Stimulated activated CD8-positive, alpha-beta memory T cell treated with anti-CD3 and anti-CD28 coated beads, Interleukin-2, amount 100 ng/mL, for 48 hours (primary cell): ENCODE measurements at places on chromosomes 6 and 20.
A peak's percentile ranks its signal among the peaks of the same experiment; 100 is the strongest.

DNA sequence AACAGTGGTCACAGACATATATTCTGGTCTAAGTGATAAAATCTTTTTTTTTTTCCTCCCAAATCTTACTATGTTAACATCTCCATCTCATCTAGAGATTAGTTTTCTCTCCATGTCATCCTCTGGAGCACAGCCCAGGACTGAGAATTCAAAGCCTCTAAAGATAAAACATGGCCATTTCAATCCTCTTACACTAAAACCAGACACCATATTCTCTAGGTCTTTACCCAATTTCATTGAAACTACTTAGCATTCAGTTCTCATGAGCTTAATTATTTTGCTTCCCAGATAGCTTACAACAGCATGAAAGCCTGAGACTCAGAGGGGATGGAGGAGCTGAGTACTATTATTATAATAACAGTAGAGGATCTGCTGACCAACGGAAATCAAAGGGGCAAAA lies 92.7 kb downstream of the FARS2 start:
- no peak for DNase-seq

DNA sequence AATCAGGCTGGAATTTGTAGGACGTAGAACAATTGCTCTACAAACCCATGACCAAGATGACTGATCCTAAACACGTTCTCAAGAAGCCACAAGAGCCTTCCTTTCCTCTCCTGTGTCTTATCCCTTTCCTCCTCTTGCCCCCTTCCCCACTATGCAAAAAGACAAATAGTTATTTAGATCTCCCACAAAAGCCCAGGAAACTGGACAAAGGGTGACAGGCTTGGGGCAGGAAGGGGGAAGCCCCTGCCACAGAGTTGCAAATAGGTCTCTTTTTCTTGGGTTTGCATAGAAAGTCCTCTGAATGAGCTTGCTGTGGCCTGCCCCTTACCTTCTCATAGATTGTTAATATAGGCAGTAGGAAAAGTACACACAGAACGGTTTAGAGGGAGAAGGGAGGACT lies 377.1 kb upstream of the BTBD3 start:
- no peak for DNase-seq

GRCh38 chr20:64238115-64238825 lies 17.3 kb upstream of the PCMTD2 start:
- DNase-seq = no peak

DNA sequence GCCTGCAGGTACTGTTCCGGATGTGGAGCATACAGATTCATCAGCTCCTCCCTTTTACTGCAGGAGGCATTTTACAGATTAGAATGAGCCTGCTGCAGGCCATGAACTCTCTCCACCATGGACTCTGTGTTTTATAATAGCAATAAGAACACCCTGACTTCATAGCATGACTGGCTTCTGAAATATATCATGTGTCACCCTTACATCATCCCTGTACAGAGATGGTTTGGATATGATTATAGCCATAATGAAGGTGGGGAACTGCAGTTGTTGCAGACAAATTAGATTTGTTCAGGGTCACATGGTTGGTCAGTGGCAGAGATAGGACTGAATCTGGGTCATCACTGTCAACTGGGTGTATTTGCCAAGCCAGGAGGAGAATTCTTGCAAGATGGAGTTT lies 100.7 kb downstream of the FOXO3 start:
- no peak for DNase-seq

GRCh38 chr6:17450832-17451231 lies 57.4 kb downstream of the CAP2 start:
- DNase-seq = no peak

GRCh38 chr20:4073852-4074741 lies 58.7 kb upstream of the RNF24 start:
- DNase-seq = no peak

DNA sequence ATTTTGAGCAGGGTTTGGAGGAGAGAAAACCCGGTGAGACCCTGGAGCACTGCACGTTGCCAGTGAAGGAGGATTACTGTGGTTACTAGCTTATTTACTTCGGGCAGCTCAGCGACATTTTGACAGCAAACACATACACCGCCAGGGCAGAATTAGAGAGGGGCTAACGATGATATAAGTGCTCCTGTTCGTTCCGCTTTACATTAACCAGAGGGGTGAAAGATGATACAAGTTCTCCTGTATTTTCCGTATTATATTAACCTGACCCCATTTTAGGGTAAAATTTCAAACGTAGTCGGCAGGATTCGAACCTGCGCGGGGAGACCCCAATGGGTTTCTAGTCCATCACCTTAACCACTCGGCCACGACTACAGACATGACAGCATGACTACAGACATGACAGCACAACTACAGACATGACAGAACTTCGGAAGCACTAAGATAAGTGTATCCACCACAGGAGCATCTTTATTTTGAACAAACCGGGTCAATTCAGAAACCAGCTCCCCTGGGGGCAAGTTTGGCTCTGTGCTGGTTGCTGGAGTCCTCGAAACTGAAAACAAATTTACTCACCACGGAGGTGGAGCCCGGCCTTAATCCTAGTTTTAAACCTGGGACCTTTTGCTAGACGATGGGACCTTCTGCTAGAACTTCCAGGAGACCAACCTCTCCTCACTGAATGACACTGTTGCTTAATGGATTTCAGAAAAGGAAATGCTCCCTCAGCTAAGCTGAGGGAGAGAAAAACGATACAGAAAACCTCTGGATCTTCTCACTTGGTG lies 80.4 kb upstream of the ZNF184 start:
- peak; percentile 43 for DNase-seq

GRCh38 chr6:162478192-162478671 lies 249.3 kb downstream of the PRKN start:
- no peak for DNase-seq

GRCh38 chr6:130615816-130616215 lies 211.4 kb upstream of the SMLR1 start:
- no peak for DNase-seq

DNA sequence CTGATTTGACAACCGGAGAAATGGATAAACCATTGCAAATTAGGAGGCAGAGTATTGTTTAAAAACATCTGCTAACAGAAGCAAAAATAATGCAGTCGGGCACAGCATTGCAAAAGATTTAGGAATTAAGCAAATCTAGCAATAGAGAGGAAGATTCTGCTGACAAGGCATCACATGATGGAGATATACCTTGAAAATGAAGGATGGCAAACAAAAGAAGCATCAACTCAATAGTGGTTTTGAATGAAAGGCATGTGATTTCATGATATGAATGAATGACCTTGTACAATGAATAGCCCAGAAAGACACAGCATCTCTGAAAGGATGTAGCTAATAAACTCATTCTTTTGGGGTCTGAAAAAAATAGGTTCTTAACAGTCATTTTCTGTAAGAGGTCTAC lies 8.6 kb upstream of the RBM39 start:
- DNase-seq = no peak

- DNase-seq = no peak
Measured at GRCh38 chr6:150702675-150703074, 103.0 kb downstream of the PLEKHG1 start.

DNA sequence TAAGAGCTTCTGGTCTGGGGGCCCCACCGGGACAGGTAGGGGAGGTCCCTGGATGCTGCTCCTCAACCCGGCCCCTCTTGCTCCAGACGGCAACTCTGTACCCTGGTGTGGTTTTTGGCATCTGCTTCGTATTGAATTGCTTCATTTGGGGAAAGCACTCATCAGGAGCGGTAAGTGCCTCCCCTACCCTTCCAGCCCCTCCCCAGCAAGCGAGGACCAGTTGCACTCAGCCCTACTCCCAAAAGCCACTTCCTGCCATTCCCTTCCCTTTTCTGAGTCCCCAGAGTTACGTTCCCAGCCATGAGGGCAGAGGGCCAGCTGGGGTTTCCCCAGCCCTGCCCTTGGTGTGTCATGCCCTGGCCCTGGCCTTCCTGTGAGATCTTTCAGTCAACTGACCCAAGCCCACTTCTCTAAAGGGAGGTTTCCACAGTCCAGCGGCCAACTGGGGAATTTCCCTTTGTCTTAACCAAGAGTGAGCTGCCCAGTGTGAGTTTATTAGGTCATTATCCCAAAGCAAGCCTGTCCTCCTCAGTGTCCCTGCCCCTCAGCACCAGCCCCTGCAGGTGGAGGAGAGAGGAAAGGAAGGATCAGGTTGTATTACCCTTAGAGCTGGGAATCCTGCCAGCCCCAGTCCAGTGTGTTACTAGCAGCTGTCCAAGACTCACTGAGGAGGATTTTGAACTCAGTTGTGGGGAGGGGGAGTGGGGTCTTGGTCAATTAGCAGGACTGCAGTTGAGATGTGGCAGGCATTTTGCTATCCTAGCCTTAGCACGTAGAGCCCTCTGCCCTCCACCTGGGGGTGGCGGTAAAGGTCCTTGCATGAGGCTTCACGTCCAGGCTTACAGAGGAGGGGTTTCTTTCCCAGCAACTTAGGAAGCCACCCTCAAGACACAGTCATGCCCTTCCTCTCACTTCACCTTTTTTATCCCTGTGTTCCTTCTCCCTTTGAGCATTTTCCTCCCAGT lies 45.8 kb downstream of the TM9SF4 start:
- DNase-seq = no peak

- no peak for DNase-seq
Measured at GRCh38 chr6:156308604-156309003, 468.6 kb upstream of the ARID1B start.

- no peak for DNase-seq
Measured at GRCh38 chr20:62726716-62727583, 18.3 kb downstream of the NTSR1 start.

GRCh38 chr20:12159261-12159660 lies 241.6 kb downstream of the BTBD3 start:
- DNase-seq = no peak

GRCh38 chr6:132190097-132190814 lies 211.0 kb downstream of the MOXD1 start:
- no peak for DNase-seq

DNA sequence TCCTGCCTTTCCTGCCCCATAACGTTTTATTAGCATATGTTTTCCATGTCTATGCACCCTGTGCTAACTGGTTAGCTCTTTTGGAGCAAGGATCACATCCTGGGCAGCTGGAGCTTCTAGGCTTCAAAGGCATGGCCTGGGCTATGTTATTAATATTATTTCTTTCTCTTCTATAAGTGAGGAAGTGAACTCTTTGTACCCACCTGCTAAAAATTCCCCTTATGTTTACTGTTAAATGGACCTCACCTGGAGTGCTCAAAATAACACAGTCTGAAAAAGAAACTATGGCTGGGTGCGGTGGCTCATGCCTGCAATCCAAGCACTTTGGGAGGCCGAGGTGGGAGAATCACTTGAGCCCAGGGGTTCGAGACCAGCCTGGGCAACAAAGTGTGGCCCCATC lies 97.8 kb downstream of the TNFAIP3 start:
- DNase-seq = no peak

DNA sequence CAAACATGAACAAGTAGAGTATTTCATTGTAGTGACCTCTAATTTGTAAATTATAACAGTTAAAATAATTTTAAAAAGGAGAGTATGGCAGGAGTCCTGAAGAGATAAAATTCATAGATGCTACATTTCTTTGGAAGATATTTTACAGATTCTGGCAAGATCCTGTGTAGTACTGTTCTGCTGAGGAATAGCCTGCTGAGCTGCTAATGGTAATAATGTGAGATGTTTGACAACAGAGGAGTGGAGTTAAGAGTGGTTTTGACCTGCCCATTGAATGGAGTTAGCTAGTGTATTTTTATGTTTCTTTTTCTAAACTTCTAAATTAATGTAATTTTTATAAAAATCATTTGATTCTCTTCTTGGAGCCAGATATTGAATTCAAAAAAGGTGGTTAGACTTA lies 11.8 kb downstream of the CLVS2 start:
- DNase-seq = no peak

GRCh38 chr20:49503176-49503575 lies 20.7 kb upstream of the KCNB1 start:
- no peak for DNase-seq

- DNase-seq = no peak
Measured at GRCh38 chr20:36434383-36434782, 106.9 kb upstream of the MYL9 start.

- no peak for DNase-seq
Measured at GRCh38 chr6:158636778-158637177, 7.8 kb downstream of the DYNLT1 start.

GRCh38 chr20:62241506-62241905 lies 3.2 kb downstream of the OSBPL2 start:
- DNase-seq = no peak

DNA sequence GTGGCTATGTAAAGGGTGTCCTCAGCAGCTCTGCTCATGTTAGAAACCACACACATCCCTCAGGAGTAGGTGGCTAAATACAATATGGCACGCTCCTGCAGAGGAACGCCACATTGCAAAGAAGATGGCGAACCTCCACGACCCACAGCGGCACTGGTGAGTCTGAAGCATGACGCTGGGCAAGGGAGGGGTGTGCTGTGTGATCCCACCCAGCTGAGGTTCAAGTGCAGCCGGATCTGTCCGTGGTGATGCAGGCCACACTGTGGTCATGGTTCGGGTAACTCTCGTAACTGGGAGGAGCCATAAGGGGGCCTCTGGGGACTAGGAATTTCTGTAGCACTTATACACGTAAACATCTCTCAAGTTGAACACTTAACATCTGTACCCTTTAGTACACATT lies 23.4 kb upstream of the APMAP start:
- no peak for DNase-seq

DNA sequence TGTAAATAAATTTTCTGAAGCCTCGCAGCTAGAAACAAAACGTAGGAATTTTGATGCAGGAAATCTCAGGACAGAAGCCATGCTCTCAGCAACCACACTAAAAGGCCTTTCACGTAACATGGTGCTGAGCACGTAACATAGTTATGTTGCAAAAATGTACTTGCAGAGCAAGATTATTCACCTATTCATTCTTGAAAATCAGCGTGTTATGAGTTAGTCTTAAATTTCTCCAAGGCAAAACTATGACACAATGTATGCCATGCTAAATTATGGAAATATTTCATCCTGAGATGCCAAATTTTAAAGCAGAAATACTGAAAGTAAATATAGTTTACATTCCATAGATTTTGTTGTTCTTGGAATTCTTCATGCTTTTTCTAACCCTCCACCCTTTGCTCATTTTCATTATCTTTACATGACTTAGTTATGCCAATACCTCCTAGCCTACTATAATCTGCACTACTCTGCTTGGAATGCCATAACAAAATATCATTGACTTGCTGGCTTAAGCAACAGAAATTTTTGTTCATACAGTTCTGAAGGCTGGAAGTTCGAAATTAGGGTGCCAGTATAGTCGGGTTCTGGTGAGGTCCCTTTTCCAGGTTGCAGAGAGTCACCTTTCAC lies 179.8 kb upstream of the BMP5 start:
- no peak for DNase-seq

- DNase-seq = no peak
Measured at GRCh38 chr6:14281811-14282660, 164.5 kb downstream of the CD83 start.

DNA sequence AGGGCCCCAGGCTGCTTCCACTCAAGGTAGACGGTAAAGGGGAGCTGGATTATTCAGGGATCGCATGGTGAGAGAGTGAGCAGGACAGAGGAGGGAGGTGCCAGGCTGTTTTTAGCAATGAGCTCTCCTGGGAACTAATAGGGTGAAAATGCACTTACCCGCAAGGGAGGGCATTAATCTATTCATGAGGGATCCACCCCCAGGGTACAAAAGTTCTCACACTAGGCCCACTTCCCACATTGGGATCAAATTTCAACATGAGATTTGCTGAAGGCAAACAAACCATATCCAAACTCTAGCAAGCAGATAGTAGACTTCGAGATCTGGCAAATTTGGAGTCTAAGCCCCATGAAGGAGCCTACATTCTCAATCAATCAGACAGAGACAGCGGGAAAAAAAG lies 408.6 kb downstream of the RNF144B start:
- no peak for DNase-seq

- no peak for DNase-seq
Measured at GRCh38 chr6:157982563-157983405, 1.1 kb downstream of the SYNJ2 start.

GRCh38 chr20:47557218-47557617 lies 55.5 kb downstream of the NCOA3 start:
- no peak for DNase-seq
